ENCODE measurements at places on chromosomes 1 and 21.
A peak's percentile ranks its signal among the peaks of the same experiment; 100 is the strongest.

GRCh38 chr1:145960468-145961108 is 2.8 kb upstream of the LIX1L start:
- peak; percentile 77 for DNase-seq

DNA sequence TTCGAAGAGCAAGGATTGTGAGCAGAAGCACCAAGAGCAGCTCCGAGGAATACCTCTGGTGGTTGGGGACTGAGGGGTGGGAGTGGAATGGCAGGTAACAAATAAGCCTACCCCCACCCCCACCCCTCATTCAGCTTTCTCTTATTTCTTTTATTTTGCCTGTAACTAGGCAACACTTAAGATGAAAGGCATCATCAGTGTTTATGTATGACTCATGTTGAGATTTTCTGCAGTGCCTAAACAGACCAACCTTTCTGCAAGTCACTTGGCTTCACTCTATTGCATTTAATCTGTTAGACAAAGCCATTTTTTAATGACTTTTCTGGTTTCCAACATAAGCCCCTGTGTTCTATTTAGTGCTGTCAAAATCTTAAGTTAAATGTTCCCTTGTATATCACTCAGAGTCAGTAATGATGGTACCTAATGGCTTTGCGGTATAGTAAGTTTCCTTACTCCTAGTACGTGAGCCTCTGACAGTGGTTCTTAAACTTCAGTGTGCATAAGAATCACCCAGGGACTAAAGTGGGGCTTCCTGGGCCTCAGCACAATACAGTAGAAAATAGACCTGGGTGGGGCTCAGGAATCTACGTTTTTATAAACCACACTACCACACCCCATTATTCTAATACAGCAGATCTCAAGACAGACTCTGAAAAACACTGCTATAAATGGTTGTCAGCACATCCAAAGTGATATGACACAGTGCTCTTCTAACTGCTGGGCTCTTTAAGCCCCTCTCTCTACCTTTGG is 19.9 kb downstream of the CASQ2 start:
- no peak for DNase-seq

DNA sequence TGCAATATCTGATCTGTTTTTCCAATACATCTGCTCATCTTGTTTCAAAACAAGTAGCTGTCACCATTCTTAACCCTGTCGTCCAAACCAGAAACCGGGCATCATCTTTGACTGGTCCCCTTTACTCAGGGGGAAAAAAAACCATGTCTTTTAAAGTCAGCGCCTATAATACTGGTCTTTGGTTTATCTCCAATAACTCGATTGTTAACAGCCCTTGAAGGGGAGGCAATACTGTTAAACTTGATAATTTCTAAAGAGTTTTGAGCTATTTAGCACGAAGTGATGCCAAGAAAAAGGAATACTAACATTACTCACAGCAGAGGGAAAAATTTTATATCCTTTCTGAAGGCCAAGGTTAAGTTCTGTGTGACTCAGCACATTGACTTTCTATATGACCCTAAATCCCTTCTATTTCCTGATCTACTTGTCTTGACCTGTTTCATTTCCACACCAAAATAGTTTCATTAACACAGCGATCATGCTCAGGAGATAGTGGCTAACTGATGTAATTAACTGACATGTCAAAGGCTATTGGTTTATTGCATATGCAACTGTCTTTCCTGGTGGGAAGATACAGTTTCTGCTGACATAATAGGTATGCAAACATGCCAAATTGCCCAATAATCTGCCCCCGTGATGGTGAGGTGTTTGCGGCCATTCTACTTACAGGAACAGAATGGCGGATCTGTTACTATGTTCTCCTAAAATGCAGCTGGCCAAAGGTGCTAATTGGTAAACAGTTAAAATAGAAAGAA is 59.1 kb downstream of the NFIA start:
- peak; percentile 91 for DNase-seq

DNA sequence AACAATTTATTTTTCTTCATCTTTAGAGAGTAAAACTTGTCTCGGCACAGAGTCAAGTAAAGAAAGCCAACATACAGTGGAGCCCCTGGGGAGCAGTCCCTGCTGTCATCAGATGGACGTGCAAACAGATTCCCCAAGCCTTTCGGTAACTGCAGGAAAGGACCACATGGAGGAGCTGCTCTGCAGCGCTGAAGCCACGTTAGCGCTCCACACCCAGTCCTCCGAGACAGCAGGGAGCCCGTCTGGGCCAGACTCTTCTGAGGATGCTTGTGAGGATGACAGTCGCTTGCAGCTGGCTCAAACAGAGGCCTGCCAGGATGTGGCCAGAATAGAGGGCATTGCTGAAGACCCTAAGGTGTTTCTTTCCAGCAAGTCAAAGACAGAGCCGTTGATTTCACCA is 77.1 kb upstream of the SCCPDH start:
- DNase-seq, result no peak

DNA sequence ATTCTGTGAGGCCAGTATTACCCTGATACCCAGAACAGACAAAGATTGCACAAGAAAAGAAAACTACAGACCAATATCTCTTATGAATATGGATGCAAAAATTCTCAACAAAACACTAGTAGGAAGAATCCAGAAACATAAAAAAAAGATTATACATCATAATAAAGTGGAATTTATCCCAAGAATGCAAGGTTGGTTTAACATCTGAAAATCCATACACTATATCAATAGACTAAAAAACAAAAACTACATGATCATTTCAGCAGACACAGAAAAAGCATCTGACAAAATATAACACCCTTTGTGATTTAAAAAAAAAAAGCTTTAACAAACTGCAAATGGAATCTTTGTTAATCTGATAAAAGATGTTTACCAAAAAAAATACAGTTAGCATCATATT is 12.2 kb upstream of the MPL start:
- no peak for DNase-seq

DNA sequence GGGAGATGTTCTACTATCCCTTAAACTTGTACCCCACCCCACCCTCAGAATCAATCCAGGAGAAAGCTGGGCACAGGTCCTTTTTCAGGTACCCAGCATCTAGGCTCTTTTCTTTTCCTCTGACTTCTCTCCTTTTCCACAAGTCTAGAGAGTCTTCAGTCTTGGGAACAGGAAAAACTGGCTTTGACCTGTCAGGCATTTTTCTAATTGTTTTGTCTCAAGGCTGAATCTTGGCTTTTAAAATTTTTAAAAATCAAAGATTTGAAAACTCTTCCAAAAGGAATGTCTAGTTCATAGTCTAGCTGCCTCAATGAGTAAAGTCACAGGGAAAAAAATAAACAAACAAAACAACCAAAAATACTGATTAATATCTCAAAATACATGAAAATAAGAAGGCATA is 161.5 kb downstream of the HFM1 start:
- DNase-seq, result no peak

- DNase-seq, result no peak
Observed at GRCh38 chr1:165281207-165281901, 75.2 kb downstream of the LMX1A start.

GRCh38 chr1:198333744-198334143 is 176.9 kb downstream of the NEK7 start:
- no peak for DNase-seq

GRCh38 chr1:223887747-223888418 is 42.1 kb upstream of the TP53BP2 start:
- DNase-seq, result no peak

- DNase-seq, result no peak
Observed at GRCh38 chr1:173856014-173856413, 11.8 kb downstream of the GAS5 start.

DNA sequence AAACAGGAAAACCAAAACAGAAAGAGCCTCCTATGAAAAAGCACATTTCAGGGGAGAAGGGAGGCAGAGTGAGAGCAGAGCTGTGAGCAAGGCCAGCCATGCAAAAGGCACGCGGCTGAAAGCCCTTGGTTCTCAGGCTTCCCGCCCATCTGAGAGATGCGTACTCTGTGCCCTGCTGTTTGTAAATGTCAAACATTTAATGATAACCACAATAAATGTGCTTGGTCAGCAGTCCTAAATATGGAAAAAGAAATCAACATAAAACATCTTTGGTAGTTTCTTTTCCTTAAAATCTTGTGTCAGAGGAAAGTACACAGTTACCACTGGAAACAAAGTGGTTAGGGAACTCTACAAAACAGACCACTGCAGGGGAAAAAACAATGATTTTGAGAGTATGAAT is 283.1 kb downstream of the DSCAM start:
- no peak for DNase-seq

DNA sequence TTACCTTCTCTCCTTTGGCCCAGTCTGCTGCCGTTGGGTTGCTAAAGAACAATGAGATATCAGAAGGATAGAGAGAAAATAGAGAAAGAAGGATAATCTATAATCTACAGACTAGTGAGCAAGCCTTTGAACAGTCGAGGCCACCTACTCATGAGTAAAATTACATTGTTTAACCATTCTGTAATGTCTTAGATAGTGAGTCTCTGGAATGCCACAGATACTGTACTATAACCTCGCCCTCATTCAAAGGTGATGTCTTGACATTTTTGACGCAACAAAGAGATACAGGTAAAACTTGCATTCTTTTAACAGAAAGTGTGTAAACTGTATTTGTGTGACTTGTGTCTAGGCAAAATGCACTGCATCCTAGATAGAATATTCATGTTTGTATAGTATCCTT is 77.9 kb downstream of the LAMC1 start:
- no peak for DNase-seq

DNA sequence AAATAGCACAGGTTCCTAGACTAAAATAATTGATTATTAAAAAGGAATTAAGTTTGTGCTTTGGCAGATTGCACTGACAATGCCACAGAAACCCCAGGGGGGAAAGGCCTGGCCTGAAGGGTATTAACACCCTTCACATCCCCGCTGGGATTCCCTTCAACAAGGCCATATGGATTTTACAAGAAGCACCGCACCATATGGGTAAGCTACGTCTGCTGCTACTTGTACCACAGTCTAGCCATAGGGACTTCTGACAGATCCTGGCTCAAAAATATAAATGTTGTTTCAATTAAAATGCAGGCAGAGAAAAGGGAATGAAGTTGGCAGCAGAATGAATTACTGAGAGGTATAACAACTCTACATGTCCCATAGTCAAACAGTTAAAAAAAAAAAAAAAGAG is 101.0 kb downstream of the DENND1B start:
- no peak for DNase-seq

DNA sequence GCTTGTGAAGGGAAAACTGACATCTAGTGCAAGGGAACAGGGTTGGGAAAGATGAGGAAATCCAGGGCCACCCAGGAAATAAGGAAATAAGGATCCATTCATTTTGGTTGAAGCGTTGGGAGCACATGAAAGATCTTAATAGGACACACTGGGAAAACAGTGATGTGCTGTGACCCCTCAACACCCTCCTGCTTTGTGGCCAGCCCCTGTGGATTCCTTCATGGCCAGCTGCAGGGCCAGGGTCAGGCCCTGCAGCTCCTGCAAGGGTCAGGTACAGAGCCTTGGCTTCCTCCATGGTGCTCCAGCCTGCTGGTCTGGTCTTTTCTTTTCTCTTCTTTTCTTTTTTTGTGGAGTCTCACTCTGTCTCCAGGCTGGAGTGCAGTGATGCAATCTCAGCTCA is 18.8 kb upstream of the PIGM start:
- DNase-seq, result no peak

DNA sequence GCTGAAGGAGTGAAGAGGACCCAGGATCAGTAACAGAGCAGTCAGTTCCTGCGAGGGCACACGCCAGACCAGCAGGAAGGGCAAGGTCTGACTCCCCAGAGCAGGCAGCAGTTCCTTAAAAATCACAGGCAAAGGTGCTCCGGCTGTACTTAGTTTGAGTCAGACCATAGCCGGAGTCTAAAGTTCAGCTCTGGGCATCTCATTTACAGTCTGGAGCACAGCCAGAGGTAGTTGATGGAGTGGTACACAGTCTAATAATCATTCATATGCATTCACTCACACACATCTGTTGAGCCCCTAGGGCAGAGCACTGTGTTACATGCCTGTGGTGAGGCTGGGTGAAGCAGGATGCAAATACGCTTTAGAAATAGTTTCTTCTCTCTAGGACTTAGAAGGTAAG is 7.3 kb upstream of the AMIGO1 start:
- DNase-seq, result no peak

- no peak for DNase-seq
Observed at GRCh38 chr21:33232291-33233034, 2.7 kb downstream of the IFNAR2 start.

- no peak for DNase-seq
Observed at GRCh38 chr1:91499904-91500755, 521 bp upstream of the CDC7 start.

GRCh38 chr1:240004086-240004749 is 87.5 kb upstream of the FMN2 start:
- DNase-seq, result no peak

- no peak for DNase-seq
Observed at GRCh38 chr1:166182281-166182680, 15.5 kb upstream of the FAM78B start.

GRCh38 chr1:27634985-27635367 is at the start of gene FGR:
TSS of gene FGR (minus strand) at chr1:27635185. CDS start at chr1:27623916, 11,269 bp downstream.
- DNase-seq, result no peak

DNA sequence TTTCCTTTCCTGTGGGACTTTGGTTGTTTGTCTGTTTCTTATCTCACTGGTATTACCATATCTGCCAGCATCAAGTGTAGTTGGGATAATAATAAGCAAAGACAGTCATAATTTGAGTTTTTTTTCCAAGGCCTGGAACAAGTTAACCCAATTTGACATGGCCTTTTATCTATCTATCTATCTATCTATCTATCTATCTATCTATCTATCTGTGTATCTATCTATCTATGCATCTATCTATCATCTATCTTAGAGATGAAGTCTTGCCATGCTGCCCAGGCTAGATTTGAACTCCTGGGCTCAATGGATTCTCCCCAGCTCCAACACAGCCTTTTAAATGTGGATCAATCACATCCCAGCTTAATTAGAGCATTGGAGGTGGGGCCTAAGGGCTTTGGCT is 174.1 kb upstream of the CSF3R start:
- no peak for DNase-seq

- no peak for DNase-seq
Observed at GRCh38 chr1:203797216-203797615, 1.8 kb downstream of the ZBED6 start.

DNA sequence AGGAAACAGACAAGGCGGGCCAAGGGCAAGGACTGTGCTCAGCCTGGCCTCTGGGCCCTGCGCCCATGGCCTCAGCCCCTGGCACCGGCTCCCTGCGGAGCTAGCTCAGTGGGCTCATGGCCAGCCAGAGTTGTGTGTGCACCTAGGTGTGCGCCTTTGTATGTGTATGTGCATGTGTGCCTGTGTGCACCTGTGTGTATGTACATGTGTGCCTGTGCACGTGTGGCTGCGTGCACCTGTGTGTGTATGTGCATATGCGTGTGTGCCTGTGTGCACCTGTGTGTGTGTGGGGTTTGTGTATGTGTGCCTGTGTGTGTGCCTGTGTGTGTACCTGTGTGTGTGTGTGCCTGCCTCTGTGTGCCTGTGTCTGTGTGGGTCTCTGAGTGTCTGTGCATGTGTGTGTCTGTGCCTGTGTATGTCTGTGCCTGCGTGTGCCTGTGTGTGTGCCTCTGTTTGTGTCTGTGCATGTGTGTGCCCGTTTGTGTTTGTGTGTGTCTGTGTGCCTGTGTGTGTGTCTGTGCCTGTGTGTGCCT is 7.4 kb downstream of the GPR137B start:
- DNase-seq, result no peak

DNA sequence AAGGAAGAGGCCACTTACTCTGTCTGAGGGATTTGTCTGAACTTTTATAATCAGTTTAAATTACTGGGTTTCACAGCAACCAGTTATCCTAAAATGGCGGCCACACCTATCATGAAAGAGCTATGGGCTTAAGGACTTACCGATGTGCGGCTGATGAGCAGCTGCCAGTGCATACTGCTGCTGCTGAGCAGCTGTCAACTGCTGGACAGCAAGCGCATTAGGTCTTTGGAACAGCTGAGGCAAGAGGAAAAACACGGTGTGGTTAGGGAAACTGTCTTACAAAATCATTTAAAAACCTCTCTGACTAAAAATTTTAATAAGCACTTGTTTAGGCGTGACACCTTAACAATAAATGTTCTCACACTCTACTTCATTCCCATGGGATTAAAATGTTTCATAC is 72.6 kb upstream of the SDC3 start:
- no peak for DNase-seq
